ENCODE measurements at places on chromosomes 7 and 10. TPM values are rescaled to one million over a fixed set of nuclear protein-coding genes. Genes with fewer than 3 reads are reported as not detected.

WEE2 gene
- polyA plus RNA-seq, result 0.89 TPM

UBN2 gene
- 5.1 TPM for polyA plus RNA-seq

GRCh38 chr7:111363099-111363498 is 199.2 kb downstream of the IMMP2L start:
- H3K27ac ChIP-seq, result no peak overlapping the region
- no peak overlapping the region for H3K4me3 ChIP-seq
- H3K27me3 ChIP-seq, result no peaks in the 10 kb centered on the region
- H3K36me3 ChIP-seq, result no peaks in the 10 kb centered on the region
- DNase-seq, result no peak
- H3K4me1 ChIP-seq, result no peaks in the 10 kb centered on the region

DNA sequence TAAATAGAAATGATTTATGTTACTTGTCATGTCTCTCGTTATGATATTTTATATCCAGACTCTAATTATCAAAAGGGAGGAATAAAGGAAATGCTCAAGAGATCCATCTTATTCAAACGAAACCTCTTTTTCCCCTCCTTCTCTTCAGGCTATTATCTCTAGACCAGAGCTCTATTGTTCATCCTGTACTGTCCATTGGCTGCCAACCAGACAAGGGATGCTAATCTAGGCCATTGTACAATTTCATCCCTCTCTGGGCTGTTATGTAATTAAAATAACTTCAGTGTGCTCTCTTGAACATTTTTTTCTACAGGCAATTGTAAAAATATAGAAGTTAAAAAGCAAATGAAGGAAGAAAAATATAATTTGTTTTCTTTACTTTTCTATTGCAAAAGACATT is 220.4 kb downstream of the HDAC9 start:
- DNase-seq, result no peak
- no peaks in the 10 kb centered on the region for H3K36me3 ChIP-seq
- H3K27ac ChIP-seq, result no peak overlapping the region
- H3K4me1 ChIP-seq, result no peaks in the 10 kb centered on the region
- no peaks in the 10 kb centered on the region for H3K27me3 ChIP-seq
